ENCODE measurements at places on chromosomes 12 and 14. TPM values are rescaled to one million over a fixed set of nuclear protein-coding genes. Genes with fewer than 3 reads are reported as not detected.

The OR6C1 gene
- not detected for total RNA-seq

The FAM186B gene
- 0.48 TPM for total RNA-seq

The SERPINA10 gene
- not detected for total RNA-seq

The FGF23 gene
- total RNA-seq: not detected

The P2RX2 gene
- total RNA-seq: not detected

The KCNK10 gene
- total RNA-seq: not detected

The TAS2R7 gene
- total RNA-seq: not detected

The CLEC4D gene
- not detected for total RNA-seq

The C12orf50 gene
- not detected for total RNA-seq

The SLC24A4 gene
- total RNA-seq: not detected

The LHX5 gene
- total RNA-seq: not detected

The PYGL gene
- total RNA-seq: 1.1 TPM

The ZNF26 gene
- 14.1 TPM for total RNA-seq

The PHETA1 gene
- total RNA-seq: 1.3 TPM

The IFNG-AS1 gene
- 1.3 TPM for total RNA-seq

The RBP5 gene
- not detected for total RNA-seq

The XRCC3 gene
- total RNA-seq: 44.8 TPM

The CACNB3 gene
- total RNA-seq: 2.7 TPM

The PRH2 gene
- total RNA-seq: not detected

The TMEM233 gene
- total RNA-seq: not detected

The SIX6 gene
- not detected for total RNA-seq

The GLIPR1L2 gene
- not detected for total RNA-seq

The TMEM63C gene
- 0.74 TPM for total RNA-seq

The SLC2A14 gene
- total RNA-seq: 0.69 TPM

The VRTN gene
- 0.31 TPM for total RNA-seq

The MIP gene
- total RNA-seq: not detected

The ZFHX2 gene
- 1.8 TPM for total RNA-seq

The CLEC12A gene
- total RNA-seq: not detected

The SLC39A5 gene
- 0.56 TPM for total RNA-seq

The ADAM20 gene
- 0.10 TPM for total RNA-seq

The IFI27L2 gene
- total RNA-seq: 59.5 TPM

The GALNT16 gene
- total RNA-seq: 0.03 TPM

The P2RX4 gene
- 17.0 TPM for total RNA-seq

The STK38L gene
- 131 TPM for total RNA-seq

The PRDM4 gene
- total RNA-seq: 20.0 TPM
